ENCODE measurements at places on chromosomes 5 and 9.

DNA sequence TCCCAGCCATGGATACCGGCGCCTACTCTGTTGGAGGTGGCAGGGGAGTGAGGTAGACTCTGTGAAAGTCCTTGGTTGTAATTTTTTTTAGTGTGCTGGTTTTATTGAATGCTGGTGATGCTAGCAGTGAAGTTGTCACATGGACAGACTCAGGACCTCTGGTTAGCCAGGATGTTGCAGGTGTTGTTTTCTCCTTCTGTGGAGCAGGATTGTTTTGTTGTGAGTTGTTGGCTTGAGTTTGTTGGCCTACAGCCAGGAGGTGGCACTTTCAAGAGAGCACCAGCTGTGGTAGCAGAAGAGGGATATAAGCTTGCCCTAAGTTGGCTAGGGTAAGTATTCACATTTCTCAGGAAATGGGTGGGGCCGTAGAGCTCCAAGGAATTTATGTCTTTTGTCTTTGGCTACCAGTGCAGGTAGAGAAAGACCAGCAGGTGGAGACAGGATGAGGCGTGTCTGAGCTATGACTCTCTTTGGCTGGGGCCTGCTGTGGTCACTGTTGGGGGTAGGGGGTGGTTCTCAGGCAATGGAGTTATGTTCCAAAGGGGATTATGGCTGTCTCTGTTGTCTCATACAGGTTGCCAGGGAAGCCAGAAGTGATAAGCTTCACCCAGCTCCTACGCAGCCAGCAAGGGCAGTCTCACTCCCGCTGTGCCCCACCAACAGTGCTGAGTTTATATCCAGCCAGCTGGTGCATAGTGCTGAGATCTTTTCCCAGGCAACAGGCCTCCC lies 248.7 kb downstream of the TAF11L14 start:
- no peak for DNase-seq

GRCh38 chr5:138602371-138603000 lies 27.3 kb upstream of the HSPA9 start:
- no peak for DNase-seq

- DNase-seq = no peak
Measured at GRCh38 chr9:18564018-18564880, 90.3 kb downstream of the ADAMTSL1 start.

- DNase-seq = no peak
Measured at GRCh38 chr5:76622973-76623596, at the start of gene F2RL2. Gene F2RL2, minus strand, starts transcription at chr5:76623403. Its CDS starts 173 bp downstream, at chr5:76623230.

DNA sequence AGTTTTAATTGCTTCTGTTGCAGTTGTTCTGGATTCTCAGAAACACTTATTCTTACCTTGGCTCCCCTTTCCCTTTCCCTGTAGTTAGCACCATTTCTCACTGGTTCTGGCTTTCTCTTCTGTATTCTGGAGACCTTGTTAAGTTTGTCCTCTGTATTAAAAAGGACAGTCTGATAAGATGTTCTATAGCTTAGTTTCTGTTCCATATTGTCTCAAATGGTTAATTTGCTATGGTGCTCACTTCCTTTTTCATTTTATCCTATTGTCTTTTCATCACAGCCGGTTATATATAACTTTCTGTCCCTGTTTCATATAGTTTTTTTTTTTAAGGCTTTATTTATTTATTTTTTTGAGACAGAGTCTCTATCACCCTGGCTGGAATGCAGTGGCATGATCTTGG lies 41.4 kb upstream of the KIAA1958 start:
- no peak for DNase-seq
